ENCODE measurements at places on chromosomes 5 and 9.
A peak's percentile ranks its signal among the peaks of the same experiment; 100 is the strongest.

GRCh38 chr5:78835176-78835575 is 149.9 kb downstream of the ARSB start:
- no peak for DNase-seq

DNA sequence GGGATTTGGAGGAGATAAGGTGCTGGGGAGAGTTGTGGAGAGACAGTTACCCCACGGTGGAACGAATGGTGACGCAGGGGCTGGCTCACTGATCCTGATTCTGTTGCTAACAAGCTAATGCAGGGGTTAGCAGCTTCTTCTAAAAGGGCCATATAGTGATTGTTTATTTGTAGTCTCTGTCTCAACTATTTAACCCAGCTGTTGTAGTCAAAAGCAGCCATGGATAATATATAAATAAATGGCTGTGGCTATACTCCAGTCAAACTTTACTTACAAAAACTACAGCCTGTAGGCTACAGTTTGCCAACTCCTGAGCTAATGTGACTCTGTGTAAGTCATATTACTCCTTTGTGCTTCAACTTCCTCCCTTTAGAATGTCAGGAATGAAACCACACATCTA is 21.8 kb downstream of the STOM start:
- no peak for DNase-seq

DNA sequence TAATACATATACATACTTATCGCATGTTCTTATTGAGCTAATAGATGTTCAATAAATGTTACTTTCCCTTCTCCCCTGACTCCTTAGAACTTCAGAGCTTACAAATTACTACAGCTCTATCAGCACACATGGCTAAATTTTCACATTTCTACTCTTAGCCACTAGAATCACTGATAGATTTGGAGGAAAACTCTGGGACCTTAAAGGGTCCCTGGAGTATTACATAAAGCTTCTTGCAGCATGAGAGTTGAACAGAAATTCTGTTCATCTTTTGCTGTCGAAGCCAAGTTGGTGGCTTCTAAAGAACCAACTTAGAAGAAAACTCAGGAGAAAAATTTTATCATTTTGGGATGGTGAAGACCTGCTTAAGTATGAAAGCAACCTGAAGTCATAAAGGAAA is 15.5 kb downstream of the B4GALT1 start:
- no peak for DNase-seq

DNA sequence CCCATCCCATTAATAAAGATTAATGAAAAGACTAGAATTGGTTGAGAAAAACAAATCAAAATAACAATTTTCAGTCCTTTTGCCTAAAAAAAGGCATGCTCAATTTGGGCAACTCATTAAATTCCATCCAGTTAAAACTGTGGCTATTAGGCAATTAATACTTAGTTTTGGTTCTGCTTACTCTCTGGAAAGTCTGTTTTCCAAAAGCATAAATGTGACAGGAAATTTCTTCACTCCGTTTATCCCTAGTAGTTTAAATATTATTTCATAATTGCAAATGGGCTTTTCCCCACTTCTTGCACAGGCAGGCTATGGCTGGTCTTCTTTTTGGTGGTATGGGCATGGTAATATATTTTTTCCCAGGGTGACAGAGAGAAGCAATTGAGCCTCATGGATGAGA is 373.3 kb upstream of the KLF4 start:
- DNase-seq = no peak

DNA sequence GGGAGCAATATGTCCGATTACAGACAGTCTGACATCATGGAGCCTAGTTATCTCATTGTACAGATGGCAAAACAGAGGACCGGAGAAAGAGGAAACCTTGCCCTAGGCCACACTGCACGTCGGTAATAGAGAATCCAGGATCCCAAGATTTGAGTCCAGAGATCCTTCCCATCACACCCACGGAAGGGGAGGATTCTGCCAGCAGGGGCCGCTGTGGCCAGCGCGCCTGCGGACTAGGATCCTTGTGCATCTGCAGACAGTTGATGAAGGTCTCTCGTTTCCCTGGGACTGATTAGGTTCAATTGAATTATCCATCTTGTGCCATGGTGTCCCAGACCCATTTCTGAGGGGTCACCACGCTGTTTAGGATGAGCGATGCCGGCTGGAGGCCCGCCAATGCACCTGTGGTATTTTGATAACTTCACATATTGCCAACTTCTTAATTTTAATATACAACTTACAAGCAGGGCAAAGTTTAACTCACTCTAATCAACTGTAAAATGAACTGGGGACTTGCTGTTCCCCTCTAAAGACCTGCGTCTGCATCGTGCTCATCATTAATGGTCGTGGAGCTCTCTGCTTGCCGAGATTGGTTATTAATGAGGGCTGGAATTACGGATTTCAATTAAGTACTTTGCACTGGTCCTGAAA is 592.7 kb upstream of the BRINP1 start:
- no peak for DNase-seq

DNA sequence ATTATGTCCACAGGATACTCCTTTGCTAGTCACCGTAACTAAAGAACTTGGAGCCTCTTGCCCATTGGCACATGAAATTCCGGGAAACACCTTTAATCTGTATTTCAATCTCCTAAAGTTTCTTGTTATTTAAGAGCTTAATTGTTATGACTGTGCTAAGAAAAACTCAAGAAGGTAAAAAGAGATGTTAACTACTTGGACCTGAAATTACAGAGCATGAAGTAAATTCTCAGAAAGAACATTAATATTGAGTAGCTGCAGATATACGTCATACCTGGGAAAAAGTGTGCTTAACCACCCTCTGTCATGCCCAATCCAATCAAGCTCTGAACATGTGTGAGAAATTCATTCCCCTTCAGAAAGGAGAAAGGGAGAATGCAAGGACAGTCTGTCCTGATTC is 394.9 kb upstream of the PTGER4 start:
- no peak for DNase-seq

- DNase-seq = no peak
Measured at GRCh38 chr5:78574731-78575161, 73.8 kb downstream of the LHFPL2 start.

DNA sequence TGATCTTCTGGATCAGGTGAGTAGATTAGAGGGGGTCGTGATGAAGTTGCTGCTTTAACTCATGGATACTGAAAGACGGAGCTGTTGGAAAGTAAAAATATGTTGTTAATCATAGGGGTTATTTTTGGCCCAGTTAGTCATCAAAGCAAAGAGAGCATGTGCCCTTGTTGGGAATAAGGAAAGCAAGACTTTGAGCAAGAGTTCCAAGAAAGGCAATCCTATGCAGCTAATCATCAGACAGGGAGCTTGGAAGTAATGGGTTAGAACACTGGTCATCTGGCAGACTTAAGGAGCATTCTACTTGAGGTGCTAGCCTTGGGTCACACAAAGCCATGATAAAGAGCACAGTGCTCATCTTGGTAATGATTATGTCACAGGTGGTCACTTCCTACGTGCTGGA is 18.3 kb downstream of the ASPN start:
- peak; percentile 74 for DNase-seq

DNA sequence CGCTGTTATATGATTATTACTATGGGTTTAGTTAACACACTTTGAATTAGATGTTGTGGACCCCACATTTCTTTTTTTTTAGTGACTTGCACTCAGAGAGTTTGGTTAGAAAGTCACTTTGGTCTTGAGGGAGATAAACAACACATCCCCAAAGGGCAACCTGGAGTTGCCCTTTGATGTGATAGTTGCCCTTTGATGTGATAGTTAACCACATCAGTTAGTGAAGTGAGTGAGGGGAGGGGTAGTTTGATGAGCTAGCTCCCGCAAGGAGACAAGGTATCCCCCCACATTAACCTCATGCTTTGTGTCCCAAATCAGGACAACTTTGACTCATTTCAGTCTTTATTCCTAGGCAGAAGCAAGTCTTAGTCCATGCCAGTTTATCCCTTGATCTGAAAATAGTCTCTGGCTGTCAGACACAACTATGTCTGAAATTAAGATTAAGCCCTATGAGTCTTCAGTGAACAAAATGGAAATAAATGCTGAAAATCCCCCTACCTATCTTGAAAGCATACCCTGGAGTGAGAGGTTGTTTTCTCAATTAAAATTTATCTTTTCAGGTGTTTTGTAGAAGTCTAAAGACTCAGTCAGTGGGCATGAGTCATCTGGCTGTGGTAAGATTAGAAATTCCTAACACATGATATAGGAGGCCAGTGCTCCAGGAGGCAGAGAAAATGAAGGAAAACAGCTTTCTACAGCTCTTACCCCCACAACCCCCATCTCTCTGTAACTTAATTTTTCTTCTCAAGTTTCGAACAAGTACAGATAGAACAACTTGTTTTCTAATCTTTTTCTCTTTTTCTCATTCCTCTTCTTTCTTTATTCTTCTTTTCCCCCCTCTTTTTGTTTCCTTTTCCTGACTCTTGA is 208.9 kb upstream of the DMRTA1 start:
- DNase-seq = peak; percentile 61

- DNase-seq = no peak
Measured at GRCh38 chr9:108568093-108568492, 287.7 kb downstream of the ACTL7B start.
